ENCODE measurements at places on chromosomes 2 and 18.

- DNase-seq: no peak
Observed at GRCh38 chr2:39942950-39943349, 163.9 kb upstream of the THUMPD2 start.

DNA sequence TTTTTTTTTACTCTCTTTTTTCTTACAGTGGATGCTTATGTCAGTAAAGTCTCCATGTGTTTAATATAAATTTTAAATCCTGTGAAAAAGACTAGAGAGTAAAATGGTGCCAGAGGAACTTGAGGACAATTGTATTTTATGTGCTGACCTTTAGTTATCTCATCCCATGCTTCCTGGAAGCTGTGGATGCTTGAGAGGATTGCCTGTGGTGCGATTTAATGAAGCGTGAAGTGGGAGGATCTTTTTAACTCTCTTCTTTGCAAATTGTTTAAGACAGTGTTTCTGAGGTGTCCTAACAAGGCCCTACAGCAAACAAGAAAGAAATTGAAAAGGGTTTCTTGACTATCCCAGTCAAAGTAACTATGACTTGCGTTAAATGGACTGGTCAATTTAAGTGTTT lies 84.2 kb downstream of the DTNA start:
- DNase-seq: no peak

GRCh38 chr2:213104092-213104902 lies 47.1 kb downstream of the IKZF2 start:
- DNase-seq: no peak

DNA sequence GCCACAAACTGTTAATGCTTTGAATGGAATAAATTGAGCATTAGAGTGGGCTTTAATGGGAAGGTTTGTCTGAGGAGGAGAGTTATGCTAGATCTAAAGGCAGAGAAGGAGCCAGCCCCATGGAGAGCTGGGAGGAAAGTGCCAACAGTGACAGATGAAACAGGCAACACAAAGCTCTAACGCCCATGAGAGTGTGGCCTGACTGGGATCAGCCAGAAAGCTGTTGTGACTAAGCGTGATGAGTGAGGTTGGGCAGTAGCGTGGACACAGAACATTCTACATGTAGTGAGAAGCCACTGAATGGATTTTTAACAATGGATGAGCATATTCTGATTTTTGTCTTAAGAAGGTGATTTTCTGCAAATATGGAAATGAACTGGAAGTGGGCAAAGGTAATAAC lies 185.3 kb upstream of the SIX2 start:
- DNase-seq: no peak

DNA sequence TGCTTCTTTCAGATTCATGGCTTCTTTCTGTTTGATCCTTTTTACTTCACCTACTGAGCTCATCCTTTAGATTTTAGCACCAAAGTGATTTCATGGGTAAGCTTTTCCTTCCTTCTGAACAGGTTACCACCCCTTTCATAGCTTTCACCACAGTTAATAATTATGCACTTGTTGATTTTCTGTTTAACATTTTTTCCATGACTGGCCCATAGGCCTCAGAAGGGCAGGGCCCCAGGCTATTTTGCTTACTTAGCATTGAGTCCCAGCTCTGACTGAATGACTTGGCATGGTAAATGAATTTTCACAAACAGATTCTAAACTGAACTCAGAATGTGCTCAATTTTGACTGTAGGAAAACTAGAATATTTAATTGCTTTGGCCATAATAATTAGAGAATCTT lies 177.0 kb downstream of the GCA start:
- no peak for DNase-seq

- DNase-seq: no peak
Observed at GRCh38 chr2:48229063-48229462, 300.9 kb upstream of the STON1 start.

GRCh38 chr18:78790511-78790910 lies 189.1 kb upstream of the SALL3 start:
- no peak for DNase-seq

DNA sequence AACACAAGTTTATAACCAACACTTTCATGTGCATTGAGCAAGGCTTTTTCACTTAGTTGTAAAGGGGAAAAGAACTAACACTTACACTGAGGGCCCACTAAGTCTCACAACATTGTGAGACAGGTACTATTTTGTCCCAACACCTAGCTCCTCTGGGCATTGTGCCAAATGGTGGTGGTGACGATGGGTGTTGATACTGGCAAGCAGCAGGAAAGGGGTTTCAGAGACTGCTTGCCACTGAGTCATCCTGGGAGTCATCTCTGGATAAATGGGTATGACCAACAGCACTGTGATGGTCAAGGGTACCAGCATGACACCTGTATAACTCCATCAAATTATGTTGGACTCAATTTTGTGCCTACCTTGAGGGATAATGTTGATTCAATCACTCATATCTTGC lies 138.8 kb upstream of the ITGA6 start:
- DNase-seq: no peak

DNA sequence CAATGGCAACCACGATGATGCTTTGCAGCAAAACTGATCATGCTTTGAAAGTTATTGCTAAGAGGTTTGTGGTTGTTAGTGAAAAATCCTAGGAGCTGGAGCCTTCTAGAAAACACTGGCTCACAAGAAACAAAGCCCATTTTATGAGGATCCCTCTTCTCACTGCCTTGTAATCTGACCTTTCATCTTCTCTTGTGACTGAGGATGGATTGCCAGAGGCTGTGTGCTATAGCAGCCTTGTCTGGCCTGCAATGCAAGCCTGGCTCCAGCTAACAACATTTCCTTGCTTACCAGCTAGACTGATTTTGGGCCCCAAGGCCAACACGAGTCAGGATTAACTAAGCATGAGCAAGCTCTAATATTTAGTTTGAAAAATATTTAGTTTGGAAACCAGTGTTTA lies 13.1 kb downstream of the PIEZO2 start:
- no peak for DNase-seq

GRCh38 chr2:158501301-158501700 lies 44.5 kb downstream of the PKP4 start:
- no peak for DNase-seq

- DNase-seq: peak; percentile 30
Observed at GRCh38 chr18:77765468-77765867, 515.8 kb downstream of the GALR1 start.

Measured in NT2/D1 (cell line).